ENCODE measurements at places on chromosomes 2 and 18. TPM values are rescaled to one million over a fixed set of nuclear protein-coding genes. Genes with fewer than 3 reads are reported as not detected.

BCL2 gene
- total RNA-seq, result 58.7 TPM

PCARE gene
- 0.06 TPM for total RNA-seq

PNO1 gene
- total RNA-seq, result 26.4 TPM

MRO gene
- 2.9 TPM for total RNA-seq

STAT4 gene
- 4.1 TPM for total RNA-seq

EPHA4 gene
- 23.1 TPM for total RNA-seq

LOXL3 gene
- 8.2 TPM for total RNA-seq

NT5DC4 gene
- total RNA-seq, result not detected

Measured in mesenteric fat pad (tissue), 1 donor.